ENCODE measurements at places on chromosomes 3 and 15.

- no peak for DNase-seq
Measured at GRCh38 chr3:23882487-23882918, 34.3 kb downstream of the NKIRAS1 start.

DNA sequence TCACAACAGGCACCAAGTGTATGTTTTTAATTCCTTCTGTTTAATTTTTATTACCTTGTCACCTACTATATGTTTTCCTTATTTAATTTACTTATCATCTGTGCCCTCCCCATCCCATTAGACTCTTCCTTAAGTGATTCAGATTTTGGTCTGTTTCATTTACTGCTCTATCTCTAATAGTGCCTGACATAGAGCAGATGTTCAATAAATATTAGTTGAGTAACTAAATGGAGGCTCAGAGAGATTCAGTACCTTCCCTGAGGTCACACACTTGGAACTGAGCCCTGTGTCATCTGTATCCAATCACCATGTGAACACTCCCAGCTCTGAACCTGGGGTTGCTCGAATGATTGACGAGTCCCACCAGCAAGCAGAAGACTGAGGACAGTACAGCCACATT lies 318.1 kb upstream of the WNT5A start:
- DNase-seq, result no peak

DNA sequence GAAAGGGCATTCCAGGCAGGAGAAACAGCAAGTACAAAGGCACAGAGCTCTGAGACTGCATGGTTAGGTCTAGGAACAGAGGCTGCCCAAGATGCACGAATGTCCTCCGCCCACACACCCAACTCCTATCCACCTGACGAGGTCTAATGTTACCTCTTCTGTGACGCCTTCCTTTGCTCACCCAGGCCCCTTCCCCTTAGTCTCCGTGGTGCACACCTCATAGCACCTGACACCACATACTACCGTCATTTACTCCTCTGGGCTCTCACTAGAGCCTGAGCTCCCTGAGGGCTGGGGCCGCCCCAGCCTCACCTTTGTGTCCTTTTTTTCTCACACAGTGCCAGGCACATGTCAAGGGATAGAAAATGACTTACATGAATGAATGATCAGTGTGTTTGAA lies 31.0 kb upstream of the RASGRF1 start:
- no peak for DNase-seq

- no peak for DNase-seq
Measured at GRCh38 chr3:36876181-36876936, 68.5 kb downstream of the TRANK1 start.

- no peak for DNase-seq
Measured at GRCh38 chr15:67560320-67560719, 17.8 kb downstream of the MAP2K5 start.

- DNase-seq, result peak; percentile 93
Measured at GRCh38 chr3:195150181-195151118, 120.5 kb downstream of the XXYLT1 start.

DNA sequence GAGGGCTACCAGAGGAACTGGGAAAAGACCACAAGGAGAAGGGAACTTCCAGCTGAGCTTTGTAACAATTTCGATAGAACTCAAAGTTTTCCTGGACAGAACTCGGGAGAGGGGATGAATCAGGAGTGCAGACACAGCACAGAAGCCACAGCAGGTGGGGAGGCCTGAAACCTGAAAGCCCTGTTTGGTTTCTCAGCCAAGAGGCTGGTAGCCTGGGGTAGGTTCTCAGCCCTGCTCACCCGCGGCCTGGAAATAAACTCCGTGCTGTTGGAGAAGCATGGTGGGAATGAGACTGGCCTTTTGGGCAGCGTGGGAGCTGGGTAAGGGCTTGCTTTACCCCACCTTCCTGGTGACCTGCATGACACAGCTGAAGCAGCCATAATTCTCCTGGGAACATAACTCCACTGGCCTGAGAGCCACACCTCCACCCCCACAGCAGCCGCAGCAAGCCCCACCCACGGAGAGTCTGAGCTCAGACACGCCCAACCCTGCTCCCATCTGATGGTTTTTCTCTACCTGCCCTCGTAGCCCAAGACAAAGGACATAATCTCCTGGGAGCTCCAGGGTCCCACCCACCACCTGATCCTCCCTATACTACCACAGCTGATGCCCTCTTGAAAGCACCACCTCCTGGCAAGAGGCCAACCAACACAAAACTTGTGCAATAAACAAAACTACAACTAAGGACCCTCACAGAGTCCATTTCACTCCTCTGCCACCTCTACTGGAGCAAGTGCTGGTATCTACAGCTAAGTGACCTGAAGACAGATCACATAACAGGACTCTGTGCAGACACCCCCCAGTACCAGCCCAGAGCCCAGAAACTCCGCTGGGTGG lies 52.5 kb upstream of the CHRM5 start:
- DNase-seq, result peak; percentile 94

DNA sequence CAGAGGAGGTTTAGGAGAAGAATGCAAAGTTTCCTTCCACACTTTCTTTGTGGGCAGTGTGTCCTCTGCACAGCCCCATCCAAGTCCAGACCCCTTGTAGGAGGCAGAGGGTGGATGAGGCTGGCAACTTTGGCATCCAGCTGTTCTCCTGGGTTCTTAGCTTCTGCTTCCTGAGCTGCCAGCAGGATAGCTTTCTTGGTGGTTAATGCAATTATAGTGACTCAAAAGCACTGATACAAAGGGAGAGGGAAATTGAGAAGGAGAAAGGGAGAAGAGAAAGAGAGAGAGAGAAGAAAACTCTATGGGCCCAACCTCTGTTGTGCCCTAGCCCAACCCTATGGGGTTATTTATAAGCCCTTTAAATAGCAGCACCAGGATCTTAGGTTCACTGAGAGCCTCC lies 4.5 kb upstream of the TNFAIP8L3 start:
- DNase-seq, result no peak

DNA sequence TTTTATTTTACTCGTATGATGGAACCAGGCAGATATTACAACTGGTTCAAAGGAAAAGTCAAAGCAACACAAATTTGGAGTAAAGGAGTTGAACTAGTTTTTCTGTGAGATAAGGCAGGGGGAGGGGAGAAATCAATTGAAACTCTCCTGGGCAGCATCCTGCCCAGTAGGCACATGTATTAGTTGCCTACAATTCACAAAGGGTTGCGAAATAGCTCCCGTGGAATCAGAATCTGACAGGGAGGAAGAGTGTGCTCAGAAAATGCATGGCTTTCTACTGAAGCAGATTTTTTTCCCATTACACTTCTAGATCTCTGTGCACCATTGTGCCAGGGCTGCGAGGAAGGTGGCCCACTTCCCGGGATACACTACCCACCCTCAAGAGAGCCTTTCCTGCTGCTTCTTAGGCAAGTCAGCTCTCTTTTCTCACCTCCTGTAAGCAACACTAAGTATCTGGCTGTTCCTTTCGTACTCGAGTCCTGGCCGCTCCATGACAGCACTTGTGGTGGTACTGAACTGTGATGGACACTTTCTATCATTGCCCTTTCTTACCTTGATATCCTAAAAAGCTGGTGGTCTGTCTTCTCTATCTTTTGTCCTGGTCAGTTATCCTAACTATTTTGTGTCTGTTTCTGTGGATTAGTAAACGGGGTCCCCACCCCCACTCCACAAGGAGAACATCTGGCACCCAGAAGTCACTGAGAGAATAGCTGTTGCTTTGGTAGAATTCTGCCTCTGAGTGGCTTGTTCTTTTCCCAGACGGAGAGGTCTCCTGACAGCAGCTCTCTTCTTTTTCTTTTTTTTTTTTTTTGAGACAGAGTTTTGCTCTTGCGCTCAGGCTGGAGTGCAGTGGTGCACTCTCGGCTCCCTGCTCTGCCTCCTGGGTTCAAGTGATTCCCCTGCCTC lies 74.8 kb downstream of the RPL39L start:
- peak; percentile 21 for DNase-seq

DNA sequence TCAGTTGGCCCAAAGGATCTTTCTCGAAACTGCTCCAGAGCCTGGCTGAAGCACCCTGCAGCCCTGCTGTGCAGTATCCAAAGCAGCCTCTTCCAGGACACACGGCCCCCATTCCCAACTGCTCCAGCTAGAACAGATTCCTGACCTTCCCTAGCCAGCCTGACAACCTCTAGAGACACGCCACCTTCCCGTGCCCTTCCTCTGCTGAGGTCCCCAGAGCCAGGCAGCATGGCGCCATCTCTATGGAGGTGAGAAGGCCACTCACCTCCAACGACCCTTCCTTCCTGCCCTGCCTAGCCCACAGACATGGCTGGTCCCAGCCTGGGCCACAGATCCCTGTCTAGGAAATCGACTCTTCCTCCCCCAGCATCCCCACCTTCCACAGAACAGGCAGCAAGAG lies 3.1 kb downstream of the KIF7 start:
- no peak for DNase-seq

GRCh38 chr15:70259028-70259424 lies 161.3 kb upstream of the TLE3 start:
- peak; percentile 95 for DNase-seq

Measured in NCI-H2171 treated with DMSO at 0.1 percent for 48 hours (cell line).